ENCODE measurements at places on chromosomes 16 and 17.

GRCh38 chr17:16987830-16988601 lies 16.1 kb upstream of the TNFRSF13B start:
- peak; percentile 97 for DNase-seq

DNA sequence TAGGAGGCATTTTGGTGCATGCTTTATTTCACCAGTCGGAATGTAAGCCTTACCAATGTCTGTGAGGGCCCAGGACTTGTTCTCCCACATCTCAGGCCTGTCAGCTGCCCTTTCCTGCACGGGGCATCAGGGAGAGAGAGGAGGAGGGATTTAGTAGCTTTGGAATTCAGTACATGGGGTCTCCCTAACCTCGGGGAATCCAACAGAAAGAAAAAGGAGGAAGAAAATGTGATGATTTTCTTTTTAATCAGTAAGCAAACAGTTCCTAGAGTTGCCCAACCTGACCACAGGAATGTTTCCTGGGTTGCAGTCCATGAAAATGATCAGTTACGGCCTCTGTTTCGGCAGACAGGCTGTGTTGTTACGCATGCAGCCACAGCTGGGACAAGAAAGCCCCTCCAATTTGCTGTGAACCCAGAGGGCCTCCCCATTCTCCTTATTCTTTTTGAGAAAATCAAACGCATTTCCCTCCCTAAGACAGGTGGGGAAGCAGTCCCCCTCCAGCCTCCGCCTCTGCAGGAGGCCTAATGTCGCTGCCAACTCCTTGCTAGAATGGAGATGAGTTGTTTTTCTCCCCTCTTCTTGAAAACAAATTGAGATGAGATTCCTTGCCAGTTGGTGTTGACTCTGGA lies 53.1 kb upstream of the TANGO6 start:
- DNase-seq = no peak

GRCh38 chr16:2385190-2385836 lies 43.9 kb upstream of the CCNF start:
- no peak for DNase-seq

DNA sequence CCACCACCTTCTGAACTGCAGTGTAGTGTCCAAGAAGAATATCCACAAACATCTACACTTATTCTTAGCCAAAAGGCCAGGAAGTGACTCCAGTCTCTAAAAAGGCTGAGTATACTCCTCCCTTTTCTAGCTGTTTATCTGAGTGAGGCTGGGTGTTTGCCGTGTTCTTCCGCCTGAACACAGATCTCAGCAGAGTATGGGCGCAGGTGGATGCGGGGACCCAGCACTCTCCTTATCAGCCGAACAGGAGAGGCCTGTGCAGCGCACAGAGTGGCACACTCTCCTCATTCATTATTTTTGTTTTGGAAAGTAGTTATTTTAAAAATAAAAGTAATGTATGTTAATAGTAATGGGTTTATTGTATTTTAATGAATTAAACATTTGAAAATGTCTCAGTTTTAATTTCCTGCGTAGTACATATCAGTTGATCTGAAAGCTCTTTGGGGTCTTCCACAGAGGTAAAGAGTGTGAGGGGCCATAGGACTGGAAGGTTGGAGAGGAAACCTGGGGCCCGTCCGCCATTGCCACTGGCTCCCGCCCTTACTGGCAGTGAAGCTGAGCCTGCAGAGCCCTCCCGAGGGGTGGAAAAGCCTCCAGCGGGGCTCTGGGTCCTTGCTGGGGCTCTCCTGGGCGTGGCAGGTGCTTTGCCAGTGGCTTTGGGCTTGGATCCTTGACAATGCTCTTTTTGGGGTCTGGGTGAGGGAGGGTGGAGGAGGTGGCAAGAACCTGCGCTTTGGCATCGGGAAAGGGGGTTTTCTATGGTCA lies 53.8 kb downstream of the PDPK1 start:
- DNase-seq = no peak

GRCh38 chr16:73473713-73474112 lies 425.8 kb upstream of the ZFHX3 start:
- DNase-seq = no peak

- no peak for DNase-seq
Measured at GRCh38 chr17:82639628-82640027, 8.6 kb downstream of the WDR45B start.
